ENCODE measurements at places on chromosomes 2 and 18.

DNA sequence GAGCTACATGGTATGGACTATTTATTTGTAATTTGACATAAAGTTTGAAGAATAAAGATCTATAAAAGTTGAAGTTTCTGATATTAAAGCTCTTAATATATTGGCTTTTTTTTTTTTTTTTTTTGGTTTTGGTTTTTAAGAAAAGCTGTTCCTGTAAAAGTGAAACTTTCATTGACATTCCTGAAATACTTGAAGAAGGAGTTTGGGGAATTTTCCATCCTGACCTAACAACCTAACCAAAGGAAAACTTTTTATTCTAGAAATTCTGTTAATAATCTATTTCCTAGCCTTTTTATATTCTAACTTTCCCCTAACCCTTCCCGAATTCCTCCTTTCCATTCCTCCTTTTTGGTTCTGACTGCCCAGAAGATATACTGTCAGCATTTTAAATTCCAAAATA, 83.7 kb downstream of the ACSL3 start:
- no peak for DNase-seq

GRCh38 chr18:49225160-49225559, 235.3 kb downstream of the DYM start:
- DNase-seq: peak; percentile 44

DNA sequence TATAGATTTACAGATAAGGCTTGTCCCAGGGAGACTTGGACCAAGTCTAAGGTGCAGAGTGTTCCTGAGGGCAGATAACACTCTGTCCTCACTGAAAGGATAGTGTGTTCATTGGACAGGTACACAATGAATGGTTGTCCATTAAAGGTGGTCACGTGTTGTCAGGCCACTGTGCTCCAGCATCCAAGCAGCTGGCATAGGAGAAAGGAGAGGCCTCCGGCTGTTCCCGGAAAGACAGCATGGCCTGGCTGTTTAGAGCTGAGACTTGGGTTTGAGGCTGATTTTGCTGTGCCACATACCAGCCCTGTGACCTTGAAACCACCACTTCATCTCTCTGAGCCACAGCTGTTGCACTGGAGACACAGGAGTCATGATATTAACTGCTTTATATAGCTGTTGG, 19.6 kb upstream of the SULT1C3 start:
- DNase-seq: no peak

DNA sequence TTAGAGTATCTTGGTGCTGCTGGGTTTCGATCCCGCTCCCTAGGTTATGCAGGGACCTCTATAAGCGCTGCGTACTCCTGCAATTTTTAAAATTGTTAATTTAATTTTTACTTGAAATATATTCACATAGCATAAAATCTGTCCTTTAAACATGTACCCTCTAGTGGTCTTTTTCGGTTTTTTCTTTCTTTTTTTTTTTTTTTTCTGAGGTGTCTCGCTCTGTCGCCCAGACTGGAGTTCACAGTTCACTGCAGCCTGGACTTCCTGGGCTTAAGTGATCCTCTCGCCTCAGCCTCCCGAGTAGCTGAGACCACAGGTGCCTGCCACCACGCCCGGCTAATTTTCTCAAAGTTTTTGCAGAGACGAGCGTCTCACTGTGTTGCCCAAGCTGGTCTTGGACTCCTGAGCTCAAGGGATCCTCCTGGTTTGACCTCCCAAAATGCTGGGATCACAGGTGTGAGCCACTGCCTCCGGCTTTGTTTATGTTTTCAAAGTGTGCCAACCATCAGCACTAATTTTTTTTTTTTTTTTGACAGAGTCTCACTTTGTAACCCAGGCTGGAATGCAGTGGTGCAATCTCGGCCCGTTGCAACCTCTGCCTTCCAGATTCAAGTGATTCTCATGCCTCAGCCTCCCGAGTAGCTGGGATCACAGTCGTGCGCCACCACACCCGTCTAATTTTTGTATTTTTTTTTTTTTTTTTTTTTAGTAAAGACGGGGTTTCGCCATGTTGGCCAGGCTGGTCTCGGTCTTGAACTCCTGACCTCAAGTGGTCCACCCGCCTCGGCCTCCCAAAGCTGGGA, 585 bp upstream of the MOB1A start:
- no peak for DNase-seq

GRCh38 chr2:113829270-113829669, 60.6 kb upstream of the ACTR3 start:
- DNase-seq: peak; percentile 20

GRCh38 chr2:39241588-39241987, 2.2 kb downstream of the CDKL4 start:
- no peak for DNase-seq

GRCh38 chr2:46146866-46147502, 150.2 kb upstream of the EPAS1 start:
- DNase-seq: no peak

DNA sequence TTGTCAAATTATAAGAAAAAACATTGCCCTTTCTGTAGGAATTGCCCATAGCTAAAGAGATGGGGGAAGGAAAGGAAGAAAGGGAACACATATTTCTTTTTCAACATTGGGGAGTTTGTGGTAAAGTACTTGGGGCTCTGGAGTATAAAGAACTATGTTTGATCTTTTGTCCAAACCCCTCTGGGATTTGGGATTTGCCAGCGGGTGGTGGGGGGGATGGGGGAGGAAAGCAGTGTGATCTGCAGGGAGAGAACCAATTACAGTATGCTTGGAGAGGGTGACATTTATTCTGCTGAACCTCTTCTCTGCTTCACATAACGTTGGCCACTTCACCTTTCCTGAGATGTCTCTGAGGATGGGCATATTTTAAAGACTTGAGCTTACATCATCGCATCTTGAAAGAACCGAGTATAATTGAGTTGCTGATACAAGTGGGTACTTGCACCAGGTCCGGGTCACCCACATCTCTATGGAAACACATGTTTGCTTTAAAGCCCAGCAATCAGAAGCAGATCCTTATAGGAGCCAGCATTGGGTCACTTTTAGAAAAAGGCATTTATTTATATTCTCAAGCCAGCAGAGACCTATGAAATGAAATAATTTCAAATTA, 73.1 kb downstream of the SPATS2L start:
- no peak for DNase-seq

DNA sequence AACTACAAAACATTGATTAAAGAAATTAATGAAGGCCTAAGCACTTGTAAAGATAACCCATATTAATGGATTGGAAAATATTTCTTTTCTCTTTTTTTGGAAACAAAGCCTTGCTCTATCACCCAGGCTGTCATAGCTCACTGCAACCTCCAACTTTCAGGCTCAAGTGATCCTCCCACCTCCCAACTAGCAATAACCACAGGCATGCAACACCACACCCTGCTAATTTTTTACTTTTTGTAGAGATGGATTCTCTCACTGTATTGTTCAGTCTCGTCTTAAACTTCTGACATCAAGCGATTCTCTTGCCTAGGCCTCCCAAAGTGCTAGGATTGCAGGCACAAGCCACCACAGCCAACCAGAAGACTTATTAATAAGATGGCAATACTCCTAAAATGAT, 73.4 kb upstream of the NDUFV2 start:
- DNase-seq: no peak

DNA sequence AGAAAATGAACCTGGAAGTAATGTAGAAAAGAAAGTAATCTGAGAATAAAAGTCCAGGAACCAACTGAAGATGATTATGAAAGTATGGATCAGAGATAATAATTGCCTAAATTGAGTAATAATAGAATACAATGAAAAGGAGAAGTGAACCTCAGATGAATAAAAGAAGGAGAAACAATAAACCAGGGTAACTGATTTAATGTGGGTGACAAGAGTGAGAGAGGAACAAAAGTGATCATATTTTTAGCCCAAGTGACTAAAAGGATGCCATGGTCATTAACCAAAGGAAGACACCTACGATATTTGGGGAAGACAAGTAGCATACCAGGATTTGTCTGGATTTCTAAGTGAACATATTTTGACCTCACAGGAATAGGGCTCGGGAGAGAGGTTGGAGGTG, 600.6 kb downstream of the RNF144A start:
- DNase-seq: no peak

DNA sequence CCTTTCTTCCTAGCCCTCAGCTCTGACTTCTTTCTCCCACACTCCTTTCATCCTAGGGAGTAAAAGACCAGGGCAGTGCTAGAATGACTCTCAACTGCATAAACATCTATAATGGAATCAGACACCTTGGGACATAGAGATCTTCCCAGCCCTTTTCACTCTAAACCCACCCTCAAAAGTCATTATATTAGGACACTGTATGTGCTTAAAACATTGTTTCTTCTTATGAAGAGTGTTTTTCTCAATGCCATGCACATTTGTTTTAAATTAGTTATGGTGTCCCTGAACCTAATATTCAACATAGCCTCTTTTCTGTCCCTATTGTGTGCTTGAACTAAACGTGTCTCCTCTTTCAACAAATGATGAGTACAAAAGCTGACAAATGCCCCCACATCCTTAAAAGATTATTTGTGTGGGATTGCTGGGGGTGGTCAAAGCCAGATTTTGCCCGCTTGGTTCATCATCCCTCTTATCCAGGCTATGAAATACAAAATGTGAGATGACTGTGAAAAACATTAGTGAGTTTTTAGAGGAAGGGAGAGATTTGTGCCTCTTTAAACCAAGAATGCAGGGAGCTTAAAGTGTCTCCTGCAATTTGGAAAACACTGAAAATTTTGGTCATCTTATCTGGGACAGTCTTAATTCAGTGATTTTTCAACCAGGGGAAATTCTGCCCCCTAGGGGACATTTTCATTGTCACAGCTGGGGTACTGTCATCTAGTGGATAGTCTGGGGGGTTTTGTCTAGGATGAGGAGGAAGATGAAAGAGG, 29.0 kb downstream of the SERPINB5 start:
- DNase-seq: no peak

GRCh38 chr2:84991404-84992160, 20.6 kb downstream of the KCMF1 start:
- peak; percentile 86 for DNase-seq

GRCh38 chr2:143289025-143289424, 159.8 kb downstream of the ARHGAP15 start:
- DNase-seq: no peak

DNA sequence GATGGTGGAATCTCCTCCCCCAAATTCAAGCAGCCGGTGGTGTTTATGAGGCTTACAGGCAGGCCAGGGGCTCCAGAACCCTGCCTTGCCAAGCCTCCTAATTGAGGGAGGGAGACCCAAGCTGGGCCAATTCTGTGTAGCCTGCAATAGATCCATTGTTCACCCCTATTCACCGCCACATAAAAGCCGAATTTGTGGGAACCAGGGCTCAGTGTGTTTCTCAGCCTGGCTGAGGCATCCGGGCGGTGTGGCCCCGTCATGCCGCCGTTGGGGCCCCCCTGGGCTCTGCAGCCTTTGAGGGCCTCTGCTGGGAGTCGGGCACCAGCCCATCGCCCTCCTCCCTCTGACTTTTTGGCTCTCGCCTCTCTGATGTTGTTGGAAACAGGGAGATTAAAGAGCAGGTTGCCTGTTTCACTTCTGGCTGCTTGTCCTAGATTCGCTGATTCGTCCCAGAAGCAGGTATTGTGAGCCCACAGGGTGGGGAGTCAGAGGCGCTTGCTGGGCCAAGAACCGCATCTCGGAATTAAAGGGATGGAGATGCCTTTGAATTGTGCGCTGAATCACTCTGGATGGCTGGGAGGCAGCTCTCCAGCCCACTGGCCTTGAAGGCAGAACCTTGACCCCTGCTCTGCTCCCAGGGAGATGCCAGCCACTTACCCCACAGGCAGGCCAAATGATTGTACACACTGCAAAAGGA, 14.7 kb upstream of the OTOS start:
- DNase-seq: no peak

DNA sequence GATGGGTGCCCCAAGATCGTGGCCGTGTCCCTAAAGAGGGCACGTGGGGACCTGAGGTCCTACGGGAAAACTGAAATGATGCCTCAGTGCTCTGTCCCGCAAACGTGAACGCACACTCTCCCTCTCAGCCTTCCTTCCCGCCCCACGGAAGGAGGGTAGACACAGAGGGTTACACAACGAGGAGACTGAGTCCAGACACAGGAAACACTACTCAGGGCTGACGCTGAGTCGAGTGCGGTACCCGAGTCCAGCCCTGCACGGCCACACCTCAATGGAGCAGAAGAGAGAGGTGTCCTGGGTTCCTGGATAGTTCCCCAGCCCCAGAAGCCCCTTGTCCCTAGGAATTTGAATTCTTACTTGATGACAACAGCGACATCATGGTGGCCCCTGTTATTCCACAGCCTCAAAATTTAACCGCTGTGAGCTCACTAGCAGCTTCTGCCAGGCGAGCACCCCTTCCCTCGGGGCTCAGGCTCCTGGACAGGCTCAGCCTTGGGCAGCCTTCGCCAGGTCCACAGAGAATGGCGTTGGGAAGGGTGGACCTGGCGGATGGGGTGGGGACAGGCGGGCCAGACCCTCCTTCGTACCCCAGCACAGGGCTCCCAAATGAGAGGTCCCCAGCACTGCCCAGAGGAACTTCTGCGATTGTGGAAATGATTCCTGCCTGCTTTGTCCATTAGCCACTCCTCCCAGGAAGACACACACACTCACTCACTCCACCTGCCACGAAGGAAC, 980 bp upstream of the RNPEPL1 start:
- no peak for DNase-seq

GRCh38 chr2:36405183-36405582, 49.6 kb downstream of the CRIM1 start:
- no peak for DNase-seq

DNA sequence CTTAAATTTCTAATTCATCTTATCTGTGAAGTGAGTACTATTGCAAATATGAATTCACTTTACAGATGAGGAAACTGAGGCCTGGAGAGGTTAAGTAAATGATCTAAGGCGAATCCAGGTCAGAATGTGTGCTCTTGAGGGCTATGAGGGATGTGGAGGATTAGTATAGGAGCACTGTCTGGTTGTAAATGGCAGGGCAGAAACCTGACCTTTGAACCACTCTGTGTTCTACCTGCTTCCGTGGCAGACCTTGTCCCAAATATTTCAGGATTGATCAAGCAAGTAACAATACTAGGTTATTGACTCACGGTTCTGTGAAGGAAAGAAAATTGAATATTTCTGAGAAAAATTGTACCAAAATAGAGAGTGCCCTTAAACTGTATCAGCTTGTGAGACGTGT, 74.7 kb downstream of the PTPRM start:
- no peak for DNase-seq
